Endodermal cell (in vitro differentiated cells): ENCODE measurements at places on chromosomes 5 and 9. TPM values are rescaled to one million over a fixed set of nuclear protein-coding genes. Genes with fewer than 3 reads are reported as not detected.

DNA sequence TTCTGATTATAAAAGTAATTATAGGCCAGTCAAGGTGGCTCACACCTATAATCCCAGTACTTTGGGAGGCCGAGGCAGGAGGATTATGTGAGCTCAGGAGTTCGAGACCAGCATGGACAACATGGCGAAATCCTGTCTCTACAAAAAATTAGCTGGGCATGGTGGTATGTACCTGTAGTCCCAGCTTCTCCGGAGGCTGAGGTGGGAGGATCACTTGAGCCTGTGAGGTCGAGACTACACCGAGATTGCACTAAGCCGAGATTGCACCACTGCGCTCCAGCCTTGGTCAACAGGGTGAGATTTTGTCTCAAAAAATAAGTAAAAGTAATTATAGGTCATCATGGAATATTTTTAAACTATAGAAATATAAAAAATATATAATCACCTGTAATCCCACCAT, 18.1 kb downstream of the IRF1 start:
- no peaks in the 10 kb centered on the region for H3K4me1 ChIP-seq
- no peaks in the 10 kb centered on the region for H3K27me3 ChIP-seq

Gene CCDC171
- total RNA-seq = 5.1 and 6.3 TPM in 2 replicates

DNA sequence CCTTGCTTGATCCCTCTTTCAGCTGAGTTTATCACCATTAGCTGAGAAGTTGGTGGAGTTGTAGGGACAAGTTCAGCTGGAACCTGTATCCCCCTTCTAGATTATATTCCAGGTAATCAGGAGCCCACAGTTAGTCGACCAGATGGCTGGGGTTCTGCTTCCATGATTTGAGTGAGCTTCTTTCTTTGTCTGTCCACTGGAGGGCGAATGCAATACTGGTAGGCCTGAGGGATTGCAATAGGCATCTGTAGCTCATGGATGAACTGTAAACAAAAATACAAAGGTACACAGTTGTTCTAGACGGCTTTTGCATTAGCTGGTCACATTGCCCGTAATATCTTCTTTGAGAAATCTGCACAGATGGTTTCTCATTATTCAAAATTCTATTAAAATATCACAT, 88.9 kb downstream of the PCSK5 start:
- DNase-seq = peak; percentile 73
- H3K36me3 ChIP-seq = no peaks in the 10 kb centered on the region
- H3K27me3 ChIP-seq = no peaks in the 10 kb centered on the region
- H3K27ac ChIP-seq = no peak overlapping the region

- H3K4me3 ChIP-seq = no peak overlapping the region
- DNase-seq = no peak
- H3K27ac ChIP-seq = no peak overlapping the region
- H3K4me1 ChIP-seq = no peaks in the 10 kb centered on the region
- no peaks in the 10 kb centered on the region for H3K36me3 ChIP-seq
Measured at GRCh38 chr5:81388169-81388568, 5.8 kb downstream of the ACOT12 start.

Gene ADRB2
- 0.20 and 0.36 TPM in 2 replicates for total RNA-seq

Gene MVB12B
- 13.3 and 19.7 TPM in 2 replicates for total RNA-seq

Gene NRG2
- total RNA-seq = 4.9 to 14.0 TPM (median 12.5 TPM) in 3 replicates

GRCh38 chr5:96335873-96336272, 97.2 kb downstream of the PCSK1 start:
- no peak for DNase-seq
- no peak overlapping the region for H3K4me3 ChIP-seq
- H3K36me3 ChIP-seq = no peaks in the 10 kb centered on the region
- peaks cover 19% of the 10 kb centered on the region for H3K4me1 ChIP-seq
- H3K27ac ChIP-seq = no peak overlapping the region
- no peaks in the 10 kb centered on the region for H3K27me3 ChIP-seq

- no peak overlapping the region for H3K27ac ChIP-seq
- H3K36me3 ChIP-seq = peaks cover 19% of the 10 kb centered on the region
- no peak overlapping the region for H3K4me3 ChIP-seq
- H3K27me3 ChIP-seq = no peaks in the 10 kb centered on the region
Measured at GRCh38 chr5:141608557-141608956, 10.2 kb downstream of the DIAPH1 start.

Gene IL13
- total RNA-seq = not detected in 2 replicates

DNA sequence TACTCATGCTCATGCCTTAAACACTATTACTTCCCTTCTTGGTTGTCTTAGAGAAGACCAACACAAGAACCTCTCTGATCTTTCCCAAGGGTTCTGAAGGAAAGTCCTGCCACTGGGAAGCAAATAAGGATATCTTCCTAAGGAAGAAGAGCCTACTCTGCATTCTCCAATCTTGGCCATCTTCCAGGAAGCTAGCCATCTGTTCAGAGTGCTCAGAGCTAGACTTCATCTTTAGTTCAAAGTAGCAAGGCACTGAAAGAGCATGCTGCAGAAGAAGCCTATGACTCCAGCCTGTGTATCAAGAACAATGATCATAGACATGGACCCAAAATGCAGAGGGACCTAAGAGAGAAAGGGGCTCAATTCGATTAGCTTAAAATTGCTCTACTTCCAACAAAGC, 114.7 kb downstream of the KIAA0825 start:
- no peak overlapping the region for H3K4me3 ChIP-seq
- no peaks in the 10 kb centered on the region for H3K36me3 ChIP-seq
- no peaks in the 10 kb centered on the region for H3K4me1 ChIP-seq
- no peak for DNase-seq
- no peaks in the 10 kb centered on the region for H3K27me3 ChIP-seq

DNA sequence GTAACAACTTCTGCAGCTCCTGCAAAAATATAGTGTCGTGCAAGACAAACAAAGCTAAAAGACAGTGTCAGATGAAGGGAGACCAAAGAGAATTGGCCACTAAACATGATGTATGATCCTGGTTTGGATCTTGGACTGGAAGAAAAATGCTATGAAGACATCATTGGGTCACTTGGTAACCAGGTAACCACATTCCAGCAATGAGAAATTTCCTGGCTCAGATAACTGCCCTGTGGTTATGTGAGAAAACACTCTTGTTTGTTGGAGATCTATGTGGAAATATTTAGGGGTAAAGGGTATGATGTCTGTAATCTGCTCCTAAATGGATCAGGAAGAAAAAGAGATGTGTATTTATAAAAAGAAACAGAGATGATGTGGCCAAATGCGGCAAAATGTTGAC, 45.5 kb upstream of the ANKRD33B start:
- H3K4me1 ChIP-seq = no peaks in the 10 kb centered on the region
- no peak overlapping the region for H3K27ac ChIP-seq
- no peak for DNase-seq
- no peaks in the 10 kb centered on the region for H3K36me3 ChIP-seq
- no peaks in the 10 kb centered on the region for H3K27me3 ChIP-seq
- no peak overlapping the region for H3K4me3 ChIP-seq

DNA sequence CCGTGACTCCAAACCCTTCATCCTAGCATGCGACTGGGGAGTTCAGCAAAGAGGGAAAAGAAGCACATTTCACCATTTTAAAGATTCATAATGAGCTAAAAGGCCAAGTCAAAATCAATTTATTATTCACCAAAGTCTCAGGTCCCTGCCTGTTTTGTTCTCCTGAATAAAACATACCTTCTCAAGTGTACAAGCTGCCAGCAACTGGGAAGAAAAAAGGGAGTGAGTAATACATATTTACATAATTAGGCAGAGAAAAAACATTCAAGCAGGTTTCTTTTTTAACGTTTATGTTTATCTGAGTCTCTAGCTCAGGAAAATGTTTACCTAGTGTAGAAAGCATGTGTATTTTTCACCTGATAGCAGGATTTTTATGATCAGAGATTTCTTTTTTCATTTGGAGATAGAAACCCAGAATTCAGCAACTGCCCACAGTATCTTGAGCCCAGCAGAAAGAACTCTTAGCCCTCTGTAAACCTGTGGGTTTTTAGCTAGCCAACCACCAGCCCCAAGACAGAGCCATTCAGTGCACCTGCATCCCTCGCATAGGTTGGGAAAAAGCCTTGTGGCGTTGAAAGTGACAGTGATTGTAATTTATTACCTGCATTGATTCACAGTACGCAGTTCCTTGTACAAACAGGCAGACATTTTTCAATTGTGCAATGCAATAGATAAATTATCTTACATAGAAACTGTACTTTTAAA, 117.9 kb upstream of the GRIA1 start:
- H3K27ac ChIP-seq = no peak overlapping the region
- H3K27me3 ChIP-seq = no peaks in the 10 kb centered on the region
- H3K36me3 ChIP-seq = no peaks in the 10 kb centered on the region
- H3K4me1 ChIP-seq = no peaks in the 10 kb centered on the region

Gene NR4A3
- 0.37 and 0.52 TPM in 2 replicates for total RNA-seq

DNA sequence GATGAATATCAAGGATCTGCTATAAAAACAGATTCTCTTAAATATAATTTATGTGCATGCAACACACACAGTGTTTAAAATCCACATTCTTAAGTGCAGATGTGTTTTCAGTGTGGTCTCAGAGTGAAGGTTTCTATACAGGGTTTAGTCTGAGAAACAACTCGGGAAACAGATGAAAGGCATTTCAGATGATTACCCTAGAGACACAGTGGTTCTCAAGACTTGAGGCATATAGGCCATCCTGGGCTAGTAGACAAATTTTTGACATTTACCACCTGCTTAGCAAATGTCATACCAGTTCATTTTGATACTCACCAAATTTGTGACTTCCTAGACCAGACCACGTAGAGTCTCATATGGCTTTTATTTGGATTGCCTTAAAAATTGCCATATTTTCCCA, 216.5 kb downstream of the ARL15 start:
- H3K4me1 ChIP-seq = no peaks in the 10 kb centered on the region
- no peaks in the 10 kb centered on the region for H3K36me3 ChIP-seq
- no peak overlapping the region for H3K4me3 ChIP-seq

- no peaks in the 10 kb centered on the region for H3K4me1 ChIP-seq
- no peak overlapping the region for H3K27ac ChIP-seq
- H3K27me3 ChIP-seq = no peaks in the 10 kb centered on the region
- H3K36me3 ChIP-seq = no peaks in the 10 kb centered on the region
Measured at GRCh38 chr5:104540448-104540847, 977.9 kb upstream of the NUDT12 start.

DNA sequence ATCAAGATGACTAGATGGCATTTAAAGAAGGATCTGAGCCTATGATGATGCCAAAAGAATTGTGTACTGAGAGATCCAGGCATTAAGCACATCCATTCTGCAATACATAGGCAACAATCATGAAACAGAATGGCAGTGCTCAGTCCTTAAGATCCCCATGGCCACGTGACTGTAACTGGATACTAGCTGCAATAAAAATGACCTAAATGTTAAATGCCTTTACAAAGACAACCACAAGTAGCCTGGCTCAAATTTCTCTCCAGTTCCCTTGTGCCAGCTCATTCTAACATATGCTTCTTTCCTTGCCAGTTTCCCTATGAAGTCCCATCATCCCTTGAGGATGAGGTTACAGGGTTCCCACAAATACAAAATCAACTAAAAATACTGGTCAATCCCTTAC, 148.3 kb upstream of the GHR start:
- H3K4me3 ChIP-seq = no peak overlapping the region
- no peak for DNase-seq
- no peaks in the 10 kb centered on the region for H3K27me3 ChIP-seq
- no peak overlapping the region for H3K27ac ChIP-seq
- H3K36me3 ChIP-seq = no peaks in the 10 kb centered on the region
- peaks cover 5% of the 10 kb centered on the region for H3K4me1 ChIP-seq

DNA sequence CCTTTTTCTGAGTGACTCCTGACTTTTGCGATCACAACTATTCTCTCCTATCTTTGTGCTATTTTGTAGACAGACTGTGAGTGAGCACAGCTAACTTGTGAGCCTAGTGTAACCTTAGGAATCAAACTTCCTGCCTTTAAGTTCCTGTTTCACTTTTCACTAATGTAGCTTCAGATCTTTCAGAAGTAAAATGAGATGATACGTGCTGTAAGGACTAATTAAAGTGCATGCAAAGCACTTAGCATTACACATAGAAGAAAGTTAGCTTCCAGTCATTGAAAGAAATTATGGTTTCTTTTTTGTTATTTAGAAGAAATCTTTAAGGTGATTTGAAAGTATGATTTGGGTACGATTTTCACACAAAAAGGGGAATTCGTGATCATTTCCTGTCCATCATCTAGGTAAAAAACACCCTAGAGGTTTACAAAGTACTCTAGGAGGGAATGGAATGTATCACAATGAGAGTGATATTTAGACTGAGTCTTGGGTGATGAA, 122.7 kb downstream of the ST8SIA4 start:
- DNase-seq = no peak
- no peaks in the 10 kb centered on the region for H3K27me3 ChIP-seq
- H3K4me1 ChIP-seq = no peaks in the 10 kb centered on the region
- no peak overlapping the region for H3K27ac ChIP-seq
- H3K36me3 ChIP-seq = no peaks in the 10 kb centered on the region

- no peak overlapping the region for H3K27ac ChIP-seq
- no peaks in the 10 kb centered on the region for H3K27me3 ChIP-seq
- no peak overlapping the region for H3K4me3 ChIP-seq
- DNase-seq = no peak
- H3K36me3 ChIP-seq = no peaks in the 10 kb centered on the region
Measured at GRCh38 chr9:114742947-114743346, 61.0 kb upstream of the TEX48 start.

- no peak for DNase-seq
- peaks cover 11% of the 10 kb centered on the region for H3K36me3 ChIP-seq
- no peak overlapping the region for H3K4me3 ChIP-seq
- H3K4me1 ChIP-seq = no peaks in the 10 kb centered on the region
Measured at GRCh38 chr5:138844812-138845513, 30.2 kb downstream of the LRRTM2 start.

Gene PPP3R2
- not detected in 2 replicates for total RNA-seq

GRCh38 chr9:96665789-96666188, 10.7 kb upstream of the PRXL2C start:
- H3K4me3 ChIP-seq = no peak overlapping the region
- H3K27ac ChIP-seq = no peak overlapping the region
- H3K4me1 ChIP-seq = no peaks in the 10 kb centered on the region
- no peaks in the 10 kb centered on the region for H3K36me3 ChIP-seq

- no peaks in the 10 kb centered on the region for H3K36me3 ChIP-seq
- no peaks in the 10 kb centered on the region for H3K27me3 ChIP-seq
- DNase-seq = peak; percentile 44
- no peak overlapping the region for H3K4me3 ChIP-seq
Measured at GRCh38 chr9:93589688-93590087, 13.3 kb downstream of the PHF2 start.

DNA sequence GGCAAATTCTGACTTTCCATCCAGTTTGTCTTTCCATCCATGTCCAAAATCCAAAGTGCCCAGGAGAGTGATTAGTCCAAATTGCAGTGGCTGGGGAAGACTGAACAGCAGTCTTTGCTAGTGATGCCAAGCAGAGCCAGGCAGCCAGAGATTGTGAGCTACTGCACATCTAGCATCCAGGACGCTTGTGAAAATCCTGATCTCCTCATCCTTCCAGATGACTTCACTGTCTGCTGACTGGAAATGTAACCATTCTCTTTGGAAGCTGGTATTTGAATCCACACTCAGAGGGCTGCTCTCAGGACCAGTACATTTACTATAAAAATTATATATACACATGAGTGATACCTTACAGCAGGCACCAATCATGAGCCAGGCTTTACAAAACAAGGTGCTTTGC, 49.6 kb downstream of the MACROH2A1 start:
- no peak overlapping the region for H3K27ac ChIP-seq
- H3K36me3 ChIP-seq = peaks cover 84% of the 10 kb centered on the region
- peaks cover 12% of the 10 kb centered on the region for H3K4me1 ChIP-seq
- H3K4me3 ChIP-seq = no peak overlapping the region
- no peak for DNase-seq

Gene CCL28
- not detected in 3 replicates for total RNA-seq
